Stimulated activated CD4-positive, alpha-beta T cell treated with anti-CD3 and anti-CD28 coated beads, Interleukin-4, amount 100 ng/mL, for 24 hours (primary cell): ENCODE measurements at places on chromosomes 5 and 9.
A peak's percentile ranks its signal among the peaks of the same experiment; 100 is the strongest.

DNA sequence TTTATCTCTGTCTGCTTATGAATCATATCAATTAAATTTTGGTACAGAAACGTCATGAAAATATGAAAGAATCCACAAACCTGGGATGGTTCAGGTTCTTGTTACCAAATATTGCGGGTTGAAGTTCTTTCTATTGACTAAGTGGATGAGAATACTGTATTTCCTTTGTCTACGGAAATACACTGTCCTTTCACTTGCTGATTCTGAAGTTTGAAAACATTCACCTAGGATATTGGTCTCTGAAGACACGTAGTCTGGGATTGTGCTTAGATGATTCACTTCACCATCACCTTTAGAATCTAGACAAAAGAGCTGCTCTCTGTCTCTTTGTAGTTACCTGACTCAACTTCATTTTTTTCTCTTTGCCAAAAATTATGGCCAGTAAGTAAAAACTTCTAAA lies 222.4 kb downstream of the FBN2 start:
- DNase-seq, result no peak

DNA sequence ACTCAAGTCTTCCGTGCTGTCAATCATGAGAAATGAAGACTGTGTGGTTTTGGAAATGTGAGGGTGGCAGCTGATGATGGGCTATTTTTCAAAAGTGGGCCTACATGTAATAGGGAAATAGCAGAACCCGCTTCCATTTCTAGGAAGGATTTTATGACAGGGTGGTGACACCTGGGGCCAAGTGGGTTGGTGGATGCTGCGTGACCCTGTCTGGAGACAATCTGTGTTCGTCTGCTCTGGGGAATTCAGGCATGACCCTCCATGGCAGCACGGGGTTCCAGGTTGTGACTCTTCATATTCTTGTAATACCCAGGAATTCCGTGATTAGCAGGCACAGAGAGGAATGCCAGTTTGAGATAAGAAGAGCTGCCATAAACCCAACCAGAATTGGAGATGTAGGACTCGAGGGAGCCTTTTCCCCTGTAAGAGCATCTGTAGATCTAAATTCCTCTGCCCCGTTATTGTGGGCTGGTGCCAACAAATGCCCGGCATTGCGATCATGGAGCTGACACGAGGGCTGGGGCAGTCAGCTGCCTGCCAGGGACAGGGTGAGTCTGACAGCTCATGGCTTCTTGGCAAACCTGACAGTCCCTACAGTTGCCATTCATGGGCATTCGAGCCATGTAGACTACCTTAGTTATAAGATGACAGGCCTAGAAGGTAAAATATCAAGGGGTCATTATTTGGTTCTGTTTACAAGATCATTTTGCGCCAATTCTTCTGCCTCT lies 279.7 kb downstream of the GADD45G start:
- peak; percentile 1 for DNase-seq

DNA sequence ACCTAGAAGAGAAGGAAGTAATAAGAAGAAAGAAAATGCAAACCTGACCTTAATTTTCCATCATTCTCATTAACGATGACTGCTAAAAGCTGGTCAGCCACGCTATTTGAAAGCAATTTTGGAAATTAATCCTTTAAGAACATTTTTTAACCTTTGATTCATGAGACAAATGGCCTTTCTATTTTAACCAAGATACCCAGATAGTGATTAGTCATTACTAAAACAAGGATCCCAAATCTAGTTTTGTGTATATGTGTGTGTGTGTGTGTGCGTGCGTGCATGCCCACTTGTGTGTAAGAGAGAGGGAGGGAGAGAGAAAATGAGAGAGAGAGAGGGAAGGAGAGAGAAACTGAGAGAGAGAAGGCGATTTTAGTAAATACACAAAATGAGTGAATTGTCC lies 329.5 kb downstream of the DEPDC1B start:
- DNase-seq, result no peak

- no peak for DNase-seq
Observed at GRCh38 chr9:37464006-37464405, 1.2 kb downstream of the ZBTB5 start.

GRCh38 chr5:137619191-137619870 lies 116.6 kb downstream of the KLHL3 start:
- DNase-seq, result no peak

DNA sequence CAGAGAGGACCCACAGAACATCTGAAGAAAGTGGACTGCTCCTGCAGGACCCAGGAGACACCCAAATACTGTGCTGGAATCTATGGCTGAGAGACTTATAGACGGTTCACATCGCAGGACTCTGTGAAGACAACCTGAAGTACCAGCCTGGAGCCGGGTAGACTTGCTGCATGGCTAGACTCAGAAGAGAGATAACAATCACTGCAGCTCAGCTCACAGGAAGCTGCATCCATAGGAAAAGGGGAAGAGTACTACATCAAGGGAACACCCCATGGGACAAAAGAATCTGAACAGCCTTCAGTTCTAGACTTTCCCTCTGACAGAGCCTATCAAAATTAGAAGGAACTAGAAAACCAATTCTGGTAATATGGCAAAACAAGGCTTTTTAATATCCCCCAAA lies 26.5 kb upstream of the TRIM36 start:
- DNase-seq, result no peak

DNA sequence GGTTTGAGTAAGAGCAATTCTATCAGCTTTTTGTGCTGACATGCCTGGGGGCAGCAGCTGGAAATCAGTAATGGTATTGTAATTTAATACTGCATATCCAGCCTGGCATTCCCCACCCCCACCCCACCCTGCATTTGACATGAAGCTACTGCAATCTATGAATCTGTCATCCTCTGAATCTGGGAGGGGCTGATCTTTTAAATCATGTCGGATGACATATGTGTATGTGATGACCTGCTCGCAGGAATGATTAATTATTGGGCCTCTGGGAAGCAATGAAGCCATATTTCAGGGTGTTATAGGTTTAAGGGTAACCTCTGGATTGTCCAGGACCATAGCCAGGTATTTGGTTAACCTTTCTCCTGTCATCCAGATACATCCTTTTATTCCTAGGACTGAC lies 64.6 kb upstream of the RASGRF2 start:
- DNase-seq, result no peak

DNA sequence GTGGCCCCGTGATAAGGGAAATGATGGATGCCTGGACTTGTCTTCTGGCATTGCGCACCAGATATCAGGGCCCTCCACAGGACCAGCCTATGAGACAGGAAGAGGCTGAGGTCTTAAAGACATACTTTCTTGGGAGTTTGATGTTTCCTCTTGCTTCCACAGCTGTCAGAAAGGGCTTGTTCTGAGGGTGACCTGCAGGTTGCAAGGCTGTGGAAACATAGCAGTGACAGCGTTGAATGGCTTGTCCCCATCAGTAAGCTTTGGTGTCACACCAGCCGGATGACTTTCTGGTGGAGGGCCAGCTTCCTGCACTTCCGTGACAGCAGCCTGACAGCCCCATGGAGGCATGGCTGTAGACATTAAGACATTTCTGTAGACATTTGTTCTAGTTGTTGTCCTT lies 143.2 kb downstream of the C9orf152 start:
- no peak for DNase-seq

DNA sequence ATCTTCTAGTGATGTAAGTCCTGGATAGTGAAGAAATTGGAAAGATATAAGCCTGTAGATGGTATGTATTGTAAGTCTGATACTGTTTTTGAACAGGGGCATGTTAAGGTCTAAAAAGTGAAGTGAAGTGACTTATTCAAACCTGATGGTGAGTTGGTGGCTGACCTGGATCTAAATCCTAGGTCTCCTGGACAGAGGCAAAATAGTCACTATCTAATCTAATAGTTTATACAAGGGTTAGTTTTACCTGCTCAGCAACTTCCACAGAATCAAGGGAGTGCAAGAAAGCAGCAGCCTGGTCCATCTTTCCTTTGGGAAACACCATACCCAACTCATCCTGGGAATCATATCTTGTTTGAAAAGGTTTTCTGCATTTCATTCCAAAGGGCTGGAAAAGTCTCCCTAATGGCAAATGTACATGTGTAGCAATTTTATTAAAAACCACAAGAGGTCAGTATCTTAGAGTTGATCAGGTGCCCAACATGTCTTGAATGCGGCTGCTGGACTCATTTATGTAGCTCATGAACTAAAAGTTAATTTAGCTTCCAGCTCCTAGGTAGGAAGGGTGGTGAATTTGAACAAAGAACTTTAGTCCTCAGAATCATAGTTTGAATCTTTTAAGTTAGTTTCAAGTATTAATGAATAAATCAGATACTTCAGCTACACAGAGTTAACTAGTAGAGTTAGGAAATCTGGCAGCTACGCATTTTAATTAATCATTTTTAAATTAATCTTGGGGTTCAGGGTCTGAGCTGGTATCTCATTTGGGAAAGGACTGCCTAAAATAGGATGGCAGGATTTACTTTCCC lies 26.0 kb downstream of the SKP2 start:
- DNase-seq, result no peak

DNA sequence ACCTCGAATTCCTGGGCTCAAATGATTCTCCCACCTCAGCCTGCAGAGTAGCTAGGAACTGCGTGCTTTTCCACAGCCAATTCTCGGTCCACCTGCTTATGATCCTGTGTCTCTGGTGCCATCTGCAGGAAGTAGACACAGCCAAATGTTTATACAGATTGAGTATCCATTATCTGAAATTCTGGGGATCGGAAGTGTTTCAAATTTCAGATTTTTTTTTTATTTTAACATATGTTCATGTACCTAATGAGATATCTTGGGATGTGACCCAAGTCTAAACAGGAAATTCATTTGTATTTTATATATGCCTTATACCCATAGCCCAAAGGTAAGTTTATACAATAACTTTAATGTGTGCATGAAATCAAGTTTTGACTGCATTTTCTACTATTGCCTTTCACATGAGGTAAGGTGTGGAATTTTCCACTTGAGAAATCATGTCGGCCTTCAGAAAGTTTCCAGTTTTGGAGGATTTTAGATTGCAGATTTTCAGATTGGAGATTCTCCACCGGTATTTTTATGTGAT lies 89.5 kb downstream of the ESM1 start:
- no peak for DNase-seq

GRCh38 chr5:158718738-158719505 lies 380.8 kb downstream of the EBF1 start:
- no peak for DNase-seq

GRCh38 chr9:125844611-125845010 lies 97.4 kb downstream of the PBX3 start:
- no peak for DNase-seq

- DNase-seq, result no peak
Observed at GRCh38 chr5:15261269-15261995, 238.5 kb upstream of the FBXL7 start.

DNA sequence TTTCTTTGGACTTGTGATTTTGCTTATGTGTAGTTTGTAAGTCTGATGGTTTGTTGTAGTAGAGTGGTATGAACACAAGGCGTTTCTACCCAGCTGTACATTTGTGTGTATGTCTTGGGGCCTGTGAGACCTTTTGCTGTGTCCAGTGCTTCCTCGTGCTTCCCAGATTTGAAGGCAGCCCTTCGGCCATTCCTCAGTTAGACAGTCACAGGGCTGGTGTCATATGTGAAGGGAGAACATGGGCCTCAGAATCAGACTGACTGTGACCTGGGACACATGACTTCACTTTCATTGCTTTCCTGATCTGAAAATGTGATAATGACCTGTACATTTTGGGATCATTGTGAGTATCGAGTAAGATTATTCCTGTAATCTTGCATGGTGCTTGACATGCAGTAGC lies 140.0 kb downstream of the TRIO start:
- DNase-seq, result no peak

- DNase-seq, result no peak
Observed at GRCh38 chr5:151864061-151864748, 60.4 kb downstream of the GLRA1 start.

DNA sequence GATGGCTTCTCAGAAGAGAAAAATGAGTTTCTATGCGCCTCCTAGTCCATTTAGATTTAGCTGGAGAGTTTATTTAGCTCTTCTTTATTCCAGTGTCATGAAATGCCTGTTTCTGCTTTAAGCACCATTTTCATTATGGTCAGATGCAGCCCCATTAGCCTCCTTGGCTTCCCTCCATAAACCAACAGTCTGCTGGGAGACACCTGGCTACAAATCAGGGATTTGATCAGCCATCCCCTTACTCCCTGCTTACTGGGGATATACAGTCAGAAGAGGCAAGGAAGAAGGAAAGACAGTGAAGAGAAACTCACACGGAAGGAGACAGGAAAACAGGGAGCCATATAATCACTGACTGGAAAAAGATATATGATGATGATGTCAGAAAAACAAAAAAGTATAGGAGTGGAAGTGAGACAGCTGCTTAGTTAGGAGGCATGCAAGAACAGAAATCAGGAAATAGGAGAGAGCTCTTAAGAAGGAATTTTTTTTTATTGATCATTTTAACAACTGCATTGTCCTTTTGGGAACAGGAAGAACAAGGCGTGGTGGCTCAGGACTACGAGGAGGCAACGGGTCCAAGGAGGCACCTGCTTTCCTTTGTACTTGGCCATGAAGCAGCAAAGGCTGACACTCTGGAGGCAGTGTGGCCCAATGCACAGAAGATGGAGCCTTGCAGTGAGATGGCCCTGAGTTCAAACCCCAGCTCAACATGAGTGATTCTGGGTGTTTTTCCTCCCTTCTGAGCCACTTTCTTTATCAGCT lies 56.1 kb downstream of the MED27 start:
- DNase-seq, result no peak

DNA sequence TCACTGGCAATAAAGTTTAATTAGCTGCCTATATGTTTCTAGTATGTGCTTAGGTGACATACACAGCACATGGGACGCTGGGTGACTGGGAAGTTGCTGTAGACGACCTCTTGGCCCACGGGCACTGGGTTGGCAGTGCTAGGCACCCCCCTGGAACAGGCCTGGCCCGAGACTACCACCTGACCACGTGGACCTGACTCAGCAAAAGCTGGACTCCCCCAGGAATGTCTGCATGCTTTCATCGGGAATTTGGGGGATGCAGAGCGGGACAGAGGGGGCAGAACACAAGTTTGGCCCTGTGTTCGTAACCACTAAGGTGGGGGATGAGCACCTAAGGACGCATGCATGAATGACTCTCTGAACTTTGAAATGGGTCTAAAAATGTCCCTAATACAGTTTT lies 16.6 kb upstream of the INPP5E start:
- no peak for DNase-seq

GRCh38 chr5:78570646-78571045 lies 77.9 kb downstream of the LHFPL2 start:
- no peak for DNase-seq

- DNase-seq, result no peak
Observed at GRCh38 chr9:5446451-5447236, 3.7 kb upstream of the CD274 start.

DNA sequence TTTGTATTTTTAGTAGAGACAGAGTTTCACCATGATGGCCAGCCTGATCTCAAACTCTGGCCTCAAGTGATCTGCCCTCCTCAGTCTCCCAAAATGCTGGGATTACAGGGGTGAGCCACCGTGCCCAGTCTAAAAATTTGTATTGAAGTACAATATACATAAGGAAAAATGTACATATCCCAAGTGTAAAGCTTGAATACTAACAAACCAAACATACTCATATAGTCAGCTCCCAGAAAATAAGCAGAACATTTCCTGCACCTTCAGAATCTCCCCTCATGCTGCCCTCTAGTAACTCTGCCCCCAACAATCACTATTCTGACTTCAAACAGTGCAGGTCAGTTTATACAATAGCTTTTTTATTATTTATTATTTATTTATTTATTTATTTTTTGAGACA lies 1.6 kb upstream of the NOL6 start:
- no peak for DNase-seq

GRCh38 chr5:96931605-96932004 lies 4.3 kb upstream of the LNPEP start:
- DNase-seq, result no peak
